ENCODE measurements at places on chromosomes 4 and X.

- no peak for DNase-seq
Measured at GRCh38 chrX:108097380-108097779, 5.8 kb downstream of the ATG4A start.

GRCh38 chr4:136562834-136563233 is 969.5 kb downstream of the PCDH18 start:
- no peak for DNase-seq

- DNase-seq = no peak
Measured at GRCh38 chrX:20517565-20517964, 250.9 kb upstream of the RPS6KA3 start.

DNA sequence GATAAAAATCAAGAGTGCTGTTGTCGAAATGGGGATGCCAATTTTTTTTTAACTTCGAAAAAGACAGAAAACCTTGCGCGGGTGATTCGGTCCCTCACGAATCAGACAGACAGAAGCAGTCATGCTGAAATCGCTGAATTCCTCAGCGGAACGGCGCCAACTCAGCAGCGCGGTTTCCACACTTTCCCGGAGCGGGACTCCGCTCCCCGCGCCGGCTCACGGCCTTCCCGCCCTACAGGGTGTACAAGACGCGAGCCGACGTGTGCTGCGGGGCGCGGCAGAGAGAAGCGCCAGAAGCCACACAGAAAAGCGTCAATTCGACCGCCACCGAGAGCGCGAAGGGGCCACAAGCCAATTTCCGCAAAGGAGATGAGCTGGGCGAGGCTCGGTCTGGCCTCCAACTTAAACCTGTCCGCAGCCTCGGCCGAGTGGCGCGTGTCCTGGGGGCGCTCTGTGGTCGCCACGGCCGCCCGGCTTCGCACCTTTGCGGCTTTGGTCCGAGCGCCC is 1.3 kb downstream of the NEXMIF start:
- DNase-seq = no peak

DNA sequence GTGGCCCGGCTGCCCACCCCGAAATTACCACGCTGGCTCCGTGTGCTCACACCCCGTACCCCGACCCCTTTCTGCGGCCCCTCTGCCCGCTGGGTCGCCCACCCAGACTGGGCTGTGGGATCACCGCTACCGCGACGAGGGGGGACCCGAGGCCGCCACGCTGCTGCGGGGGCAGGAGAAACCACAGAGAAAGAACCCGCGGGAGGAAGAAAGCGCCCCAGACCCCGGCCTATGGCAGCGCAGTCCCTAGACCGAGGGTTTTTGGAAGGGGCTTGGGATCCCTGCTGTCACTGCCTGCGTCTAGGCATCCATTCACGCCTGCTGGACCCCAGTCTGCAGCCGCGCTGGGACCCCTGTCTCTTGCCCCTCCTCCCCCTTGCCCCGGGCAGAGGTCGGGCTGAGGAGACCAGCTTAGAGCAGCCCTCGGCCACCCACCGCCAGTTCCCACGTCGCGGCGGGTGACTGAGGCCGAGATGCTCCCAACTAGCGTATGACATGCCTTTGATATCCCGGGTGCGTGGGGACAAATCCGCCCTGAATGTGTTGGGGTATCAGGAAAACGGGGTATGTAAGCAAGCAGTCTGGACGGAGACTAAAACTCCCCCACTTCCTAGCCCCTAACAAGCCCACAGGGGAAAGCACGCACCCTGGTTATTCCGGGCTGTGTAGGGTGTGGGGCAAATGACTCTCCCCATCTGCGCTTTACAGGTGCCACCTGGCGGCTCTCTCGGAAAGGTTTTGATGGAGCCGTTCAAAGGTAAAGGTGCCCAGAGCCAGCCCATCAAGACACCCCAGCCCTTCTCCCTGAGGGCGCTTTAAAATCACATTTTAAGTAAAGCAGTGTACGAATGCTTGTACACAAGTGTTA is 862 bp upstream of the INPP4B start:
- peak; percentile 62 for DNase-seq

DNA sequence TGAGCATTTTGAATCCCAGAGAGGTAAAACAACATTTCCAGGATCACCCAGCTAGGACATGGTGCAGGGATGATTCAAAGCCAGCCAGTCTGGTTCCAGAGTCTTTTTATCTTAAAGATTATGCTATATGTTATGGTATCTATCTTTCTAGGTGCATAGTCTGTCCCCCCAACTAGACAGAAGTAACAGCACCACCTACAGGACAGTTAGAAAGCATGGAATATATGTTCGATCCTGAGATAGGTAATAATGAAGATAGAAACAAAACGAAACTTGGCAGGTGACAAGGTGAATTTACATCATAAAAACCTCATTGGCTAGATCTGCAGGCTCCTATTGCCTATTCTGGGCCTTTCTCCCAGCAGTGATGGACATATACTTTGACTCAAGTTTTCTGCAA is 723.2 kb downstream of the SMARCA1 start:
- no peak for DNase-seq

- DNase-seq = no peak
Measured at GRCh38 chr4:139655116-139655515, 10.5 kb upstream of the MGST2 start.

DNA sequence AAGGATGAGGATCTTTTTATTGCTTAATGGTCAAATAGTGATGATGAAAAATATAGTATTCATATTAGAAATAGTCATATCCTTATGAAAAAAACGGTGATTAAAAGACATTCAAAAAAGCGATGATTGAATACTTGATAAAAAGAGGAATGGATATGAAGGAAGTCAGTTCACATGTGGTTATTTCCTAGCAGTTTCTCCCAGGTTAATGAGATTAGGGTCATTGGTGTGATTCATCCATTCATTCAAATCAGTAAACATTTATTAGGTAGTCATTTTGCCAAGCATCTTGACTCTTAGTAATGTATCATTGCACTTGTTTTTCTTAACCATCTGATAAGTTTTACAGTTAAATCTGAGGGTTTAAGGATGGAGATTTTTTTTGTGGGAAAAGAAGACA is 294.1 kb downstream of the ARHGAP24 start:
- no peak for DNase-seq

GRCh38 chrX:125205133-125205917 is 114.3 kb upstream of the TEX13C start:
- no peak for DNase-seq

DNA sequence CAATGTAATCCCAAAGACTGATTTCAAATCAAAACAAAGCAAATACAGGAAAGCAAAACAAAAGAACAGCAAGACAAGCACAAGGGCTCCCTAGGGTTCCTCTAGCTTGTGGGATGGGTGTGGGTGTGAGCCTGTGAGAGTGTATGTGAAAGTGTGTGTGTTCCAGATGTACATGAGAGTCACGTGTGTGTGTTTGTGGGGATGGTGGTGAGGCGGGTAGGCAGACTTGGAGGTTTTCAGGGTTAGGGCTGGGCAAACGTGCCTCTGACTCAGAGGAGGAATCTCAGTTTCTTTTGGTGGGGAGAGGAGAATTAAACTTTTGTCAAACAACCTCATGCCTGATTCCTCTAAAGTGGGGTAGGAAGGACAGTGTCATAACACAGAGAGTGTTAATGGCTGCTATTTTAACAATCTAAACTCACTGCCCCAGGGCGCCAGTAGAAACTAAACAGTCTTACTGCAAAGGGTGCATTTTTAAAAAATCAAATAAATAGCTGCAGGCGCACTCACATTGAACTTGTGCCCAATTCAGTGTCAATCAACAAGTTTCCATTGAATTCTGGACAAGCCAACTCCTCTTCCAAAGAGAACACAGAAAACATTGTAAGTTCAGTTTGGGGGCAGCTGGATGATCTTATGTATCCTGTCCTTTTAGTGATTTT is 51.8 kb downstream of the CHRDL1 start:
- peak; percentile 1 for DNase-seq

GRCh38 chr4:182809417-182810102 is 107.6 kb downstream of the DCTD start:
- DNase-seq = no peak

DNA sequence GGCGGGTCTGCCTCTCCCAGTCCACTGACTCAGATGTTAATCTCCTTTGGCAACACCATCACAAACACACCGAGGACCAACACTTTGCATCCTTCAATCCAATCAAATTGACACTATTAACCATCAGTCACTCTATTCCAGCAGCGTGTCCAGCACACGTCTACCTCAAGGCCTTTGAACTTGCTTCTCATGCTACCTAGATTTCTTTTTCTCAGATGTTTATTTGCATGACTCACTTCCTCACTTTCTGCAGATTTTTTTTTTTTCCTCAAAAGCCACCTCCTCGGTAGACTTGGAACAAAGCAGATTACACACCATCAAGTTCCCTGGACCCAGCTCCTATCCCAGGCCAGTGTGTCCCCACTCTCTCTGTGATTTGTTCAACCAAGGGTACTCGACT is 49.5 kb downstream of the SUPT20HL2 start:
- no peak for DNase-seq

DNA sequence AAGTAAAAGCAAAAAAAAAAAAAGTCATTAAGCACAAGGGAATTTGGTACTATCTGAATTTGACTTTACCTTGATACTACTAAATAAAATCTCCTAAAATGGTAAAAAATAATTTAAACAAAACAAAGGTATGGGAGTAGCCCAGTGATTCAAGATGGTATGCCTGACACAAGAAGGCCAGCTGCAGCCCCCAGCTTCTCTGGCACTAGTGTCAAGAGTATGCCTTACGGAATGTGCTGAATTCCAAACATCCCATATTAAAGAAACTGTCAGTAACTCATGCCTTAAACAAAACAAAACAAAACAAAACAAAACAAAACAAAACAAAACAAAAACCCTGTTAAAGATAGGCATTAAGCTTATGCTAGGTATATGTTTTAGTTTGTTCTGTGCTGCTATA is 80.8 kb downstream of the RASL11B start:
- no peak for DNase-seq

Data from T-helper 2 cell (primary cell).